ENCODE measurements at places on chromosomes 12 and 14.

- no peak for DNase-seq
Observed at GRCh38 chr12:56484566-56484965, 3.4 kb downstream of the GLS2 start.

DNA sequence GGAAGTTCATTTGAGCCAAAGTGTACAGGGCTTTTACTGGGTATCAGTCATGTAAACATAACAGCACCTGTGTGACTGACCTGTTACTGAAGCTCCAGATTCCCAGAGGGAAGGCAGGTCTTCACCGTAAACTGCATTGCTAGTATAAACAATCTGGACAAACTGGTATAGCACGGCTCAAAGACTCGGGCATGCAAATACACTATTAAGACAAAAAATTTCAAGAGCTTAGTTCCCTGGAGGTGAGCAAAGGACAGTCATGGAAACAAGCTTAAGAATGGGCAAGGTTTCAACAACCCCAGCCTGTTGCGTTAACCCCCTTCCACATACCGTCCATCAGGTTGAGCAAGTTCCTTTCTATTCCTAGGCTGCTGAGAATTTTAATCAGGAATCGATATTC is 9.4 kb downstream of the PARP11 start:
- no peak for DNase-seq

- DNase-seq = no peak
Observed at GRCh38 chr14:100025111-100025510, 40.1 kb upstream of the EVL start.

- DNase-seq = no peak
Observed at GRCh38 chr14:68028075-68028474, 208.5 kb downstream of the RAD51B start.

DNA sequence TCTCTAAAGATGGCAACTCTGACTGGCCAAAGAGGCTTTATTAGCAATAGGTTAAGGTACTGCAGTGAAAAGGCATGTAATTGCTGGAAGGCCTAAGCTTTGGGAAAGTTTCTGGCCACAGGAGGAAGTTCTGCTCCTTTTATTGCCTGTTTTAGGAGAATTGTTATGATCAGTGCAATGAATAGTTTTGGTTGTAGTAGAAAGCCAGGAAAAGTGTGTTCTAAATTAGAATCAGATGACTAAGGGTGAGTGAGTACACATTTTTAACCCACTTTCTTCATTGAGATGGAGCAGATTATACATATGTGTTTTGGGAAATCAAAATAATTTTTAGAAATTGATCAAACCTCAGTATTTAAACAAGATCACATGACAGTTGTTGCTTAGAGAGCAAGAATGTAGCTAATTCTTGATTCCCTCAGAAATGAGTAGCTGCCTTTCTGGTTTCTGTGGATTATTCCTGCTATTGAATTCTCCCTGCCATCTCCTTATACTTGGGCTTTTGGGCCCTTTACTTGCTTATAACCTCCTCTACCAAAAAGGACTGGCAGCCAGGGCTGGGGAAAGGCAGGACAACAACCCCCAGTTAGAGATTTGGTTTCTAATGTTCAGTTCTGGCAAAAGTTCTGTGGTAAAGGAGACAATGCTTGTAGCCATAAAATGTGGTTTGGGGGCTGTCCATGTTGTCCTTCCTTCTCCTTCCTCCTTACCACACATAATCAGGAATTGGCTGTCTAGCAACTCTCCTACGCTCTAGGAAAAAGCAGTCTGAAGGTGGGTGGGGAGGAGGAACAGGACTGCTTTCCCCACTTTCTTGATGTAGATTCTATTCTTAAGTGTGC is 217.1 kb downstream of the SLC38A4 start:
- DNase-seq = no peak

DNA sequence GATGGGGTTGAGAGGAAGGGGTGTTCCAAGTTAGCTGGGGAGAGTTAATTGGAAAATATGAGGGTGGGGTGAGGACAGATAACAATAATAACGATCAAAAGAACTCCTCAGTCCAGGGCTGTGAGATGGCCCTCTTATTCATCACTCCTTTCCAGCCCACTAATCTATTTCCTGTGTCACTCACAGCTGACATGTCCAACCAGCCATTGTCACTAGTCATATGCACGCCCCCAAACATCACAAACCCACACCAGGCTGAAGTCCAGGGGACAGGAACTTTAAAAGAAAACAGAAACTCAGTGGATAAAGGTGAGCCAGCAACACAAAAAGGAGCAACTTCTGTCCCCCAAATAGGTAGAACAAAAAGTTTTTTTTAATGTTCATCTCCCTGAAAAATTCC is 911 bp downstream of the CALCOCO1 start:
- DNase-seq = no peak

DNA sequence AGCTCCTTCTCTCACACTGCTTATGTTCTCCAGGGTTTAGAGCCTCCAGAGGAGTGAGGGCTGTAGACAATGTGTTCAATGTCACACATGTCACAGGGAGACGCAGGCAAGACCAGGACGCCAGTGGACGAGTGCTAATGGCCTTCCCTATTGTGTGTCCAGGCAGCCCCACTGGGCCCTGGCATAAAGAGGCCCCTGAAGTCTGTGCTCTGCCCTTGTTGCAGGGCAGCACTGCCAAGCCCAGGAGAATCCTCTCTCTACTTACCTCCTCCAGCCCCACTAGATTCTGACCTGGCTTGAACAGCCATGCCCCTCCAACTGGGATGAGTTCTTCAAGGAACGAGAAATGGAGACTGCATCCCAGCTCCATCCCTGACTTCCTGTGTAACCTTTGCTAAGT is 24.8 kb upstream of the TMEM106C start:
- DNase-seq = no peak

DNA sequence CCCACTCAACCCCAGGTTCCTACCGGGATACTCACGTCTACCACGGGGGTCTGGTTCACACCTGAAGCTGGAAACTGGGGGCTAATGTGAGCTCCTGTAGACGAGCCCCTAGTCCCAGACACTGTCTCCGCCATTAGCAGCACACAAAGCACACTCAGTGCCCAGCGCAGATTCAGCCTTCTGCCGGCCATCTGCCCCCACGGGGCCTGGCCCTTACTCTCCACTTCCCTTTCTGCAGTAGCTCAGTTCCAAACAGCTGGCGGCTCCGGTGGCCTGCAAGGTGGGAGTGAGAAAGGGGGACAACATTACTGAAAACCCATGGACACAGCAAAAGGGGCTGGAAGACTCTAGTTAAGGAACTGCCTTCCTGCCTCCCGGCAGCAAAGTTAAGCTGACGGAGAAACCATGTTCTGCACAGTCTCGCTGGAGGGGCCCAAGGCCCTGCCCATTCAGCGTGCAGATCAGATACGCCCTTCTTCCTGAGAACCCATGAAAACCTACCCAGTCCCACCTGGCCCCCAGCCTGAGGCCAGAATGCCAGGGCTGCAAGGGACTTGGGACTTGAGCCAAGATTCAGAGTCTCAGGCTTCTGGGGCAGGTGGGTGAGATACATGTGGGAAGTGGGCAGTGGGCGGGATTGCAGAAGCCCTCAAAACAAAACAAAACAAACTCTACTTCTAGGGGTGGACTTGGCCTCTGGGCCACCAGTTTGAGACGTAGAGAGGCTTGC is 2.1 kb downstream of the SLC8B1 start:
- DNase-seq = no peak

GRCh38 chr14:99271951-99272631 is at the start of gene BCL11B:
Gene BCL11B (minus strand): TSS chr14:99272197. CDS start chr14:99271218, 979 bp downstream.
- peak; percentile 63 for DNase-seq

DNA sequence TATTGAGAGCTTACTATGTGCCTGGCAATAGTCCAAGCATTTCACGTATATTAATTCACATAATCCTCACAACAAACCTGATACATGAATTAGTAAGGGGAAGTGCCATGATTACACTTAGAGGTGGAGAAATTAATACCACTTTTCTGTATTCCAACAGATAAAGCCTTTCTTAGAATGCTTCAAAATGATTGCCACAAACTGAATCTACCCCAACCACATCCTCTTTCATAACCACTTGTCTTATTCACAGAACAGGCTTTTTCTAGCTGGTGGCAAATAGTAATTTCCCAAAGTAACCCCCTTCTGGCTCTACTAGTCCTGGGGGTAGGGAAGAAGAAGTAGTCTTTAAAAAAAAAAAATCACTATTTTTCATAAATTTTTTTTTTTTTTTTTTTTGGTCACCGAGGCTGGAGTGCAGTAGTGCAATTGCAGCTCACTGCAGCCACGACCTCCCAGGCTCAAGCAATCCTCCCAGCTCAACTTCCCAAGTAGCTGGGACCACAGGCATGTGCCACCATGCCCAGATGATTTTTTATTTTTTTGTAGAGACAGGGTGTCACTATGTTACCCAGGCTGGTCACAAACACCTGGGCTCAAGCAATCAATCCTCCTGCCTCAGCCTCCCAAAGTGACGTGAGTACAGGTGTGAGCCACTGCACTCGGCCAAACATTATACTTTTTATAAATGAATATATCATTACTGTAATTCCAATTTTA is 59.0 kb upstream of the ARID2 start:
- DNase-seq = no peak

GRCh38 chr14:91233936-91234790 is 10.3 kb downstream of the GPR68 start:
- no peak for DNase-seq

GRCh38 chr12:120252071-120252906 is 13.2 kb downstream of the PXN start:
- DNase-seq = no peak

DNA sequence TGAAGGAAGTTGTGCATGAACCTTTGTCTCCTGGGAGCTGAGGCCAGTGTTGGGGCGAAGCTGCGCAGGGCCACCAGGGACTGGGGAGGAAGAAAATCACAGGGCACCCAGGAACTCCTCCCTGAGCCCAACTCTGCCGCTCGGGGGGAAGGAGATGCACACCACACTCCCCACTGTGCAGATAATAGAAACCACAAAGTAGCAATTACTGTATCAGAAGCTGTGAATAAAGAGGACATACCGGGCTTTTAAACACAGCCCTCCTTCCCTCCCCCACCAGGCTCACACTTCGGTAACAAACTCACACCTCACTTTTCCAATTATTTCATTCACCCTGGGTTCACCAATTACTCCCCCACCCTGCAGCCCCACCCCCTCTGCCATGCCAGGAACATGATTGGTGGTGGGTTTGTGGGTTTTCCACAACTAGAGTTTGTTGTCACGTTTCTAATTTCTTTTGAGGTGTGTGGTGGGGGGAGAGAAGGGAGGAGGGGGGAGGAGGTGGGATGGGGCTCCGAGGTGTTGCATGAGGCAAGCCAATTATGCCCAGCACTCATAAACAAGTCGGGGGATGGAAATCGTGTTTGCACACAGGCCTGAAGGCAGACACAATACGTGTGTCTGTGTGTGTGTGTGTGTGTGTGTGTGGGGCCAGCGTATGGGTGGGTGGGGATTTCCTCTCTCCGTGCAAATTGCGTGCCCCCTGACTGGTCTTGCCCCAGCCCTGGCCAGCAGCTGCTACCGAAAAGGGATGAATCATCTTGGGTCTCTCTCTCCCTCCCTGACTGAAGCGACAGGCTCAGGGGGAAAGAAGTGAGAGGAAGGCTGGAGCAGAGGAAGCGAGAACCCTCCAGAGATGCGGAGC is 103.3 kb downstream of the RBM19 start:
- DNase-seq = peak; percentile 80

DNA sequence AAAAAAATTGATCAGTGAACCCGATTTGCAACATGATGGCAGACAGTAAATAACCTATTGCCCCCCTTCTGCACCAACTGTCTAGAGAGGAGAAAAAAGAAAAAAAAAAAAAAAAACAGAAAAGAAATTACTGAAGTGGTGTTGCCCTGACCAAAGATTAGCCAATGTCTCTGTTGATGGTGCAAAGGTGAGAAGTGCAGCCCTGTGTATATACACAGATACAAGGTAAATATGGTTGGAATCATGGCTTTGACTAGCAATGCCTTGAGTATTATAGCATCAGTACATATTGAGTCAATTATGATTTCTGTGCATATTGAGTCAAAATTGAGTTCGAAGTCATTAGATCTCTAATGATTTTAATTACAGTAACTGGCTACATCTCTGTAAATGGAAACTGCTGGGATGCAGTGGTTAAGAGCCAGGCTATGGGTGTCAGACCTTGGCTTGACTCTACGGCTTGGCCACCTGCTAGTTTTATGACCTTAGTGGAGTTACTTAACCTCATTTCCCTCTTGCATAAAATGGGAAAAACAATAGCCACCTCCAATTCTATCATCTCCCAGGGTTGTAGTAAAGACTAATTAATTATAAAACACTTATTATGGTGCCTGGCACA is 51.0 kb downstream of the EGLN3 start:
- DNase-seq = no peak

DNA sequence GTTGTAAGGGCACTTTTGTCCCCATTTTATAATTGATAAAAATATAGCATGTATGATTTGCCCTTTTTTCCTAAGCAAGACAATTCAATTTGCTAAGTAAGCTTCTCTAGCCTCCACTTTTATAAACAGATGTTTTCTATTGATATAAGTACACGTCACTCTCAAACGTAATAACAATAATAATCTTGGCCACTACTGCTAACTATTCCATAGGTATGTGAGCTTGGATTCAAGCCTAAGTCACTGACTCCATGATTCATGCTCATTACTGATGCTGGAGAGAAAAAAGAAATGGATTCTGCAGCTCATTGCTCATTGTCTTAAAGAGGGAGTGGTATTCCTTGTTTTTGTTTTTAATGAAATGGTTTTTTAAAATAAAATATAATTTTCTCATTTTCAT is 661.0 kb downstream of the GALC start:
- no peak for DNase-seq

GRCh38 chr14:61558271-61558670 is 137.0 kb upstream of the HIF1A start:
- no peak for DNase-seq

GRCh38 chr12:64583771-64584421 is 26.4 kb upstream of the RASSF3 start:
- DNase-seq = no peak

DNA sequence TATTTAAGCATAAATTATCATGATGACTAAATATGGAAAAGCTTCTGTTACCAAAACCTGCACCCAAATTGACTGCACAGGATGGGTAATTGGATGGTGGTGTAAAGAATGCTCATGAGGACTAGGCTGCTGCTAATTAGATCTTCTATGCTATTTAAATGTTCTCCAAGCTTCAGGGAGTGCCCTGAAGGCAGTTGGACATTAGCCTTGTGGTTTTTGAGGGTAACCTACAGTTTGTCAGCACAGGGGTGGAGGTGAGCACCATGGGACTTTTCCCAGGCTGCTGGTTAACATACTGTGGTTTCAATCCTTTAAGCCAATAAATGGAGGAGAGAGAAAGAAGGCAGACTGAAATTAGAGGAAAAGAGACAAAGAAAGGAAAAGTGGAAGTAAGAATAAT is 145.0 kb downstream of the WIF1 start:
- no peak for DNase-seq

- no peak for DNase-seq
Observed at GRCh38 chr14:79861111-79861510, 350.2 kb downstream of the DIO2 start.

All from skeletal muscle cell (primary cell).